GDM1 (cell line): ENCODE measurements at places on chromosomes 2 and 18.

DNA sequence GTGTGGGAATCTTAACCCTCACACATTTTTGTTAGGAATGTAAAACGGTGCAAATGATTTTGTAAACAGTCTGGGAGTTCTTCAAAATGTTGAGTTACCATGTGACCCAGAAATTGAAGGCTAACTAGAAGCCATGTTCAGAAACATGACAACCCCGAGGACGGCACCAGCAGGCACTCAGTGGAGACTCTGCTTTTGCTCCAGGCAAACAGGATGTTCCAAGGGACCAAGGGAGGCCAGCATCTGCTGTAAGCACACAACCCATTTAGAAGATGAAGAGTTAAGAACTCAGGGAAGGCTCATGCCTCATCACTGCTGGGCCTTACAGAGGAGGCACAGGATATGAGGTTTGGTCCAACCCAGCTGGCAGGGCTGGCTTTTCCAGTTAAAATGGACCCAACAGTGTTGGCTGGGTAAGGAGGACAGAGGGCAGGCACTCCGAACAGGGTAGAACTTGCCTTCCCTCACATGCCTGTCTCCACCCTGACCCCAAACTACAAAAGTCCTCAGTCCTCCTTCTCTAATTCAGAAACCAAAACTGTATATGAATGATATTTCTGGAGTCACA lies 23.6 kb downstream of the PARD6G start:
- DNase-seq, result no peak

DNA sequence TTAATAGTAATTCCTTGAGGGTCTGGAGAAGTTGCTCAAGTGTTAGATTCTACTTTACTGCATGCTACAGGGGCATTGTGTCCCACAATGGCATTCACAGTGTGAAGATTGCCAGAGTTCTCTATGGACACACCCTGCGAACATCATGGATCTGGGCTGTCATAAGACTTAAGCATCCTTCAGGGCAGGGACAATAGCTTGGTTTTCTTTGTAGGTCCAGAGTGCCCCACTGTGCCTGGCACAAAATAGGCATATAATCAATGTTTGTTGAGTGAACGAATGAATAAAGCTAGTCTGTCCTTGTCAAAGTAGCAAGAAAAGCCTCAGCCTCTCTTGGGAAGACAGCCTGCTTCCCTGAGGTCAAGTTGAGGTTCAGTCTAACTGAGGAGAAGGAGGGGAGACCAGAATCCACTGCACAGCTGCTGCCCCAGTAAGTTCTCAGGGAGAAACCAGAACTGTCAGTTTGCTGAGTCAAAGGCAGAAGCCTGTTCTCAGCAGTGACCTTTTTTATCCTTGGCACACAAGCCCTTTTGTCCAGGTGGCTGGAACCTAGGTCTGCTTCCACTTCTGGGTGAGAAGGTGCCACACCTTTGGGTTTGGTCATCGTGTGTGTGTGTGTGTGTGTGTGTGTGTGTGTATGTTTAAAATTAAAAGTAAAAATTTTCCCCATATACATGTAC lies 15.0 kb downstream of the INPP4A start:
- DNase-seq, result no peak

GRCh38 chr2:62415019-62415431 lies 91.0 kb downstream of the TMEM17 start:
- DNase-seq, result no peak

DNA sequence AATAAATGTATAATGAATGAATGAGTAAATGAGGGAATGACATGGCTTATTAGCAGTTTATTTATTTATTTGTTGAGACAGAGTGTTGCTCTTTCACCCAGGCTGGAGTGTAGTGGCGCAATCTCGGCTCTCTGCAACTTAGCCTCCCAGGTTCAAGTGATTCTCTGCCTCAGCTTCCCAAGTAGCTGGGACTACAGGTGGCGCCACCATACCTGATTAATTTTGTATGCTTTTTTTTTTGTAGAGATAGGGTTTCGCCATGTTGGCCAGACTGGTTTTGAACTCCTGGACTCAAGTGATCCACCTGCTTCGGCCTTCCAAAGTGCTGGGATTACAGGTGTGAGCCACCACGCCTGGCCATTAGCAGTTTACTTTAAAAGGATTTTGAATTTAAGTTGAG lies 100.3 kb upstream of the CAVIN2 start:
- DNase-seq, result no peak

GRCh38 chr18:50675043-50675442 lies 115.2 kb downstream of the MAPK4 start:
- DNase-seq, result no peak

- DNase-seq, result no peak
These were observed 185.4 kb upstream of the NCKAP5 start for GRCh38 chr2:133753665-133754064.

- no peak for DNase-seq
These were observed 10.3 kb downstream of the ALPI start for GRCh38 chr2:232466221-232466620.

DNA sequence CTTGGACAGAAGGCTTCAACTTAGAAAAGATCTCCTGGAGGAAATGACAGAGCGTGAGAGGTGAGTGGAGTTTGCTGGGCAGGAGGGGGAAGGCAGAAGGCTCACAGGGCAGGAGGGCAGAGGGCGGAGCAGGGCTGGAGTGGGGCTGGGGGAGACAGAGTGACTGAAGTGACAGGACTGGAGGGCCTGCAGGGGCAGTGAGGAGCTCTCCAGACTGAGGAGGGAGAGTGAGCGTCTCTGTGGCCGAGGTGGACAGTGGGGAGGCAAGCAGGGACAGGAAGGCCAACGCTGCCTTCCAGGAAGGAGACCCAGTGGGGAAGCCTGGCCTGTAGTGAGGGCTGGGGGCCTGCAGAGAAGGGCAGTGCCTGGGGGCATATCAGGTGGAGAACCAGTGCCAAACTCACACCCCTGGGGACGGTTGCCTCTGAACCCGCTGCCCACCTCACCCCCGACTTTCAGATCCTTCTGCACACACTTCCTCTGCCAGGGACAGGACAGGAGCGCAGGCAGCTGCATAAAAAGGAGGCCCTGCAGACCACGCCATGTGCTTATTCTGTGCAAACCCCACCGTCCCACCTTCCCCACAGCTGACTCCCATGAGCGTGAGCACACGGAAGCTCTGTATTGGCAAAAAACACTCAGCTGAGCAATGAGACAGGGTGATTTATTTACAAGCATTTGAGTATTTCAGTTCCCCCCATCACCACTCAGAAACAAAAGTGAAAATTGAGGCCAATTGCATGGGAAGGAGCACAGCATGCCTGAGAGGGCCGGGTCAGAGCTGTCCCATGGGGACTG lies 244.3 kb downstream of the FAM210A start:
- DNase-seq, result no peak

DNA sequence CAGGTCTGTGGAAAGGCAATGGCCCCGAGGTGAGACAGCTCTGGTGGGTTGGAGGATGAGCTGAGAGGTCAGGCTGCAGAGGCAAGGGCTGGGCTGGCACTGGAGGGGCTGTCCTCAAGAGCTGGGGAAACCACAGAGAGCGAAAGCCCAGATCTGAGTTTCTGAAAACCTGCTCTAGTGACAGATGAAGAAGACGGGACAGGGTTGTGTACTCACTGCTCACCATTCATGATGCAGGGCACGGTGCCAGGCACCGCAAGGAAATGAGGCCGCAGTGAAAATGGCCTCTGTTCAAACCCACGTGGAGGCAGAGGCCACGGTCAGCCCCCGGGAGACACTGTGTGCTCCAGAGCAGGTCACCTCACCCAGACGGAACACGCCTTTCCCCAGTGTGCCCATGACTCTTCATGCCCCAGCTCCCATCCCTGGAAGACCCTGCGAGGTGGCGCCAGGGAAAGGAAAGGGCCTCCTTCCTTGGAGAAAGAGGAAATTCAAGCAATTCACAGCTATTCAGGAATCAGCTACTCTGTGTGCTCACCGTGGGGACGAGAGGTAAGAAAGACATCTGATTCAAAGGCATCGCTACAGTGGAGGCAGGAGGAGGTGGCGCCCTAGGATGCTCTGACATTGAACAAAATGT lies 24.3 kb upstream of the ID2 start:
- peak; percentile 10 for DNase-seq

DNA sequence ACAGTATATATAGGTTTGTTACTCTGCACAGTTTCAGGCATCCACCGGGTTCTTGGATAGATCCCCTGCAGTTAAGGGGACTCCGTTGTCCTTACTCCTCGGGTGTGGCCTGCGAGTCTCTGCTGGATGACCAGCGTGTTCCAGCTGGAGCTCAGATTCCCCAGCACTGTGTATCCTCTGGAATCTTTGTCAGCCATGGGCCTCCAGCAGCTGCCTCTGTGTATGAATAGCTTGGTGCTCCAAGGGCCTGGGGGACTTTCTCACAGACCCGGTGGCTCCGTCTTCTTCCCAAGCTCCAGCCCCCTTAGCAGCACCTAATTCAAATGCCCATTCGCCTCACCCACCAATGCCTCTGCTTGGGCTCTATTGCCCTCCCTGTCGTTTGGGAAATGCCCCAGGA lies 6.3 kb downstream of the ANO7 start:
- DNase-seq, result no peak

DNA sequence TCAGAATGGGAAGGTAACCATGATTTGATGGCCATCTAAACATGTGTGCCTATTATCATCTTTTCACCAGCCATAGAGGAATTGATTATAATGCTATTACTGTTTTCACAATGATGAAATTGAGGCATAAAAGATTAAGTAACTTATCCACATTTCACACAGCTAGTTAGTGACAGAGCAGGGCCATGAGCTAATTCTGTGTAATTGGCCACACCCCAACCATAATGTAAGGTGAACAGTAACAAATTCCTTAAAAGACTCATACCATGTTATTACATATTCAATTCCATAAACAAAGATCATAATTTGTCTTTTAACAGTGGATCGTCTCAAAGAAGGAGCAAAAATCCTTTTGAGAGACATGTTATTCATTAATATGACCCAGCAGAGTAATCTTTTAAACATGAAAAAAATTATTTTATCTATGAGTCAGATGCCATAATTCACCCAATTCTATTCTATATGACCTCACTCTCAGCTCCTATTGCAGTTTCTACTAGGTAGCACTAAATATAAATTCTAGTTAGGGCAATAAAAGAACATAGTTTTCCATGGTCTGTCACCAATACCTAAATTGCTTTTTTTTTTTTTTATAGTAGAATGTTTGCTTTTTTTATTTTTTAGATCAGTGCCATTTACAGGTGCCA lies 475.8 kb upstream of the SLC39A10 start:
- no peak for DNase-seq

DNA sequence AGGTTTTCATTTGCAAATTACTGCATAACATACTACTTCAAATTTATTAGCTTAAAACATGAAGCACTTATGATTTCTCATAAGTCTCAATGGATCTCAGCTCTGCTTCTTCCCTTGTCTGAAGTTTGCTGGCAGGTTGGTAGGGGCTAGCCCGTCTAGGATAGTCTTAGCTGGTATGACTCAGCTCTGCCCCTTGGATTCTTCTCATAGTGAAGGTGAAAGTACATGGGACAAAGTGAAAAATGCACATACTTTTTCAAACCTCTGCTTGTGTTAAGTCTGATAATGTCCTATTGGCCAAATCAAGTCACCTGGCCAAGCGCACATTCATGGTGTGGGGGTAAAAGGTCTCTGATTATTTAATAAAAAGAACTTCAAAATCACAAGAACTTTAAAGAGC lies 184.8 kb upstream of the VWC2L start:
- no peak for DNase-seq

- DNase-seq, result no peak
These were observed 44.9 kb downstream of the TMEM37 start for GRCh38 chr2:119476301-119477112.

GRCh38 chr2:86243950-86244733 lies 44.9 kb downstream of the MRPL35 start:
- no peak for DNase-seq

GRCh38 chr18:36580874-36581750 lies 247.7 kb downstream of the TPGS2 start:
- no peak for DNase-seq

- no peak for DNase-seq
These were observed 120.0 kb downstream of the SNTG2 start for GRCh38 chr2:1070601-1071000.

GRCh38 chr2:31805688-31806087 lies 205.1 kb downstream of the MEMO1 start:
- no peak for DNase-seq

GRCh38 chr18:7572822-7573221 lies 5.7 kb downstream of the PTPRM start:
- no peak for DNase-seq

DNA sequence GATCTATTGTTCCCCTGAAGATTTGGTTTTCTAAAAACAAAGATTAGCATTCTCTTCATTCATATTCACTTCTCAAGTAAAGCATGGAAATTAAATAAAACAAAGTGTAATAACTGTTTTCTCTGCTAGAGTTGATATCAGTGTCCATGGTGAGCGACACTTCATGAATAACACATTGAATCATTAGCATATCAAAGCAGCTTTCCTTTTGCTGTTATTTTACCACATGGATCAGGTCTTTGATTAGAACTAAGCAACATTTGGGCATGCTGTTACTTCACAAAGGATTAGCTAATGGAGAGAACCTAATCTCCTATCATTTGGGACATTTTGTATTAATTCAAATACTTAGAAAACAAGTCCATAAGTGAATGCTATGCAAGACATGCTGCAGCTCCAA lies 368.8 kb upstream of the CDH19 start:
- DNase-seq, result no peak

DNA sequence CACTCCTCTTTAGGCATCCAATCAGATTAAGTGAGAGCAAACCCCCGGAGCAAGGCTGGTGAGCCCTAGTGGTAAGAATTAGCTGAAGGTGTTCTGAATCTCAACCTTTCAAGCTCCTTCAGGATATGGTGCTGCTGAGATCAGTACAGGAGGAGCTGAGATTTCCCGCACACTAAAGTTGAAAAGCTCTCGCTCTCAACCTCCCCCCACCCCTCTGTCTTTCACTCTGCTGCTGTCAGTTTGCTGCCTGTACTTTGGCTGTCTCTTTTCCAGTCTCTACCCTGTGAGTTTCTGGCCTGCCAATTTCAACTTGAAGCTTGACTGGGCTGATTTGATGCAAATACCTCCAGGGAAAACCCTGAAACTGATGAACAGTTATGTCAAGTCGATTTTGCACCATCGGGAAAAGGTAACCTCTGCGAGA lies 15.7 kb downstream of the ZEB2 start:
- no peak for DNase-seq

GRCh38 chr18:32093102-32093511 lies 1.4 kb downstream of the RNF138 start:
- peak; percentile 7 for DNase-seq

GRCh38 chr2:237205043-237205541 lies 119.4 kb downstream of the COPS8 start:
- DNase-seq, result no peak

GRCh38 chr2:156156580-156156979 lies 175.9 kb downstream of the NR4A2 start:
- DNase-seq, result no peak
